IPS DF 6.9 (cell line): ENCODE measurements at places on chromosomes 5 and 9.

DNA sequence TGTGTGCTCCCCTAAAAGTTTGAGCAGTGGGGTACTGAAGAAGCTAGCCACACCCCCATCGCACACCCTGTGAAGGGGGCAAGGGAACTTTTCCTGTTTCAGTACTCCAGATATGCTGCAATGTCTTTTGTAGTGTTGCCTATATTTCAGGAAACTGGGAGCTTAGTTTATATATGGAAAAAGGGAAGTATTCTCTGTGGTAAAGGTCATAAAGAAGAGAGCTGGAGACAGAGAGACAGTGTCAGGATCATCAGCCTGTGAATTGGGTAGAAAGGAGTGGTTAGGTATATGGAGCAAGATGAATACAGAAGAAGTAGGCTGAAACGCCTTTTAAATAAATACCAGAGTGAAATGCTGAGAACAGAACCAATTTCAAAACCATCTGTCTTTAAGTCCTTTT, 82.2 kb upstream of the C9orf72 start:
- no peak for DNase-seq

DNA sequence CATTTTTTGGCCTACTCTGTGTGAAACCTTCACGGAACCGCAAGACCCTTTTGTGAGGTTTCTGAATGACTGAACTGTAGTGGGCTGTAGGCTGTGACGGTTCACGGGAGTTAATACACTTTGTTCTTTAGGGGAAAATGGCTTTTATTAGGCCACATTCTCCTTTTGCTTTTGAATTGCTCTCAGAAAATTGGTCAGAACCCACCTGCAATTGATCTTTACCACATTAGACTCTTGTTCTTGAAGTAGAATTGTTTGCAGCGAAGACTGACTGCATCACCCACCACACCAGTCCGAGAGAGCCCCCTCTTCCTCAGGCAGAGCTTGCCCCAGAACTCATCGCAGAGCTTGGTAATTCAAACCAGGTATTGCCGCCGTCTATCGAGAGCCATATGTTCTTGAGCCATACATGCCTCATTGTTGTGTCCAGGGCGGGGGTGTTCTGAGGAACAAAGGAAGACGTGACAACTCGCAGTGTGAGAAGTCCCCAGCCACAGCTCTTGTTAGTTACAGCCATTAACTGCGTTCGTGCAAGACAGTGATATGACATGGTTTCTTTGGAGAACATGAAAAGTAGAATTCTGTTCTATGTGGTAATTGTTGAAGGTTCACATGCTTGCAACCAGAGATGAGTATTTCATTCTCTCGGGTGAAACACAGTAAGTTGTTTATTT, 166.4 kb upstream of the OTULINL start:
- DNase-seq, result no peak

GRCh38 chr5:171533153-171533552, 113.7 kb downstream of the FGF18 start:
- no peak for DNase-seq

GRCh38 chr5:101643794-101644193, 652.3 kb downstream of the SLCO4C1 start:
- DNase-seq, result no peak

DNA sequence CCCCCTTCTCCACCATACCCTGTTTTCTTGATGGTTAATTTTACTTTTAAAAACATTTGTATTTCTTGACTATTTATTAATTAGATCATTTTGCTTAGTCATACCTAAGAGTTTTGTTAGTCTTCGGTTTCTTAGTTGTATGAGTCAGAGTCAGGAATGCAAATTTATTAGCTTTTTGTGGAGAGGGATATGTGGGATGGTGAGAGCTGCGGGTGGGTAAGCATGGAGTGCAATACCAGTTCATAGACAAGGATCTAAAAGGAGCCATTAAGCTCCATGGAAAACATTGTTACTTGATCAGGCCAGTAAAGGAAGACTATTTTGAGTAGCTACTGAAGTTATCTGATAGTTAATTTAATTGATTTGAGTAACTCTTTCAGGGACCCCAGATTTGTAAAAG, 77.5 kb downstream of the ZSWIM6 start:
- DNase-seq, result no peak

DNA sequence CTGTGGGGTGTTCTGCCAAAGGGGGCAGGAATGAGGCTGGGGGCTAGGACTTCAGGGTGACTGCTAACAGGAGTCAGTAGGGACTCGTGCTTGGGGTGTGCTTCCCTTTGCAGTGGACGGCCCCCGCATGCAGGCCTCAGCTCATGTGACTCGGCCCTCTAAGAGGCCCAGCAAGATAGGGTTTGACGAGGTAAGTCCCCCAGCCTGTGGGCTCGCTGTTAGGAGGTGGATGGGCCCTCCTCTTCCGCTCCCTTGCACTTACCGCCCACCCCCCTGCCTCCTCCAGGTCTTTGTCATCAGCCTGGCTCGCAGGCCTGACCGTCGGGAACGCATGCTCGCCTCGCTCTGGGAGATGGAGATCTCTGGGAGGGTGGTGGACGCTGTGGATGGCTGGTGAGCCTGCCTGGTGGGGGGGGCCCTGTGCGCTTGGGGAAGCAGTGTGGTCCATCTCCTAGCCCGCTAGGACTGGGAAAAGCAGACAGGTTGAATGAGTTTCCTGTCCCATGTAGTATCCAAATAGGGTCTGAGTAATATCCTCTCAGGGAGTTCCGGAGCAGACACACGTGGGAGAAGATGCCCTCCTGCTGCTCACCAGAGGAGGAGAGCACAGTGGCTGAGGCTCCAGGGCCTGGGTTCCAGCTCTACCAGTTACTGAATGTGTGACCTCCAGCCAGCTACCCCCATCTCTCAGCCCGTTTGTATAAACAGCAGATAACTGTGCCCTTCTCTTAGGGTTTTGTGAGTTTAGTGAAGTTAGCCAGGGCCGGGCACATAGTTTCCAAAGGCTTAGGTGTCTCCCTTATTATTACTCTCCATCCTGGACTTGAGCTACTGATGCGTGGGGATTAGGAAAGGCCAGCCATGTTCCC, 8.2 kb downstream of the CERCAM start:
- DNase-seq, result no peak
